ENCODE measurements at places on chromosomes 1 and 21. TPM values are rescaled to one million over a fixed set of nuclear protein-coding genes. Genes with fewer than 3 reads are reported as not detected.

The SAMD11 gene
- total RNA-seq: 1.1 TPM

The AK5 gene
- 5.3 TPM for total RNA-seq

The ARTN gene
- not detected for total RNA-seq

The MEX3A gene
- total RNA-seq: 0.80 TPM

The C4BPA gene
- total RNA-seq: 0.67 TPM

The CFHR1 gene
- total RNA-seq: not detected

The SLC26A9 gene
- not detected for total RNA-seq

The CD5L gene
- total RNA-seq: not detected
